ENCODE measurements at places on chromosomes 12 and 14.

DNA sequence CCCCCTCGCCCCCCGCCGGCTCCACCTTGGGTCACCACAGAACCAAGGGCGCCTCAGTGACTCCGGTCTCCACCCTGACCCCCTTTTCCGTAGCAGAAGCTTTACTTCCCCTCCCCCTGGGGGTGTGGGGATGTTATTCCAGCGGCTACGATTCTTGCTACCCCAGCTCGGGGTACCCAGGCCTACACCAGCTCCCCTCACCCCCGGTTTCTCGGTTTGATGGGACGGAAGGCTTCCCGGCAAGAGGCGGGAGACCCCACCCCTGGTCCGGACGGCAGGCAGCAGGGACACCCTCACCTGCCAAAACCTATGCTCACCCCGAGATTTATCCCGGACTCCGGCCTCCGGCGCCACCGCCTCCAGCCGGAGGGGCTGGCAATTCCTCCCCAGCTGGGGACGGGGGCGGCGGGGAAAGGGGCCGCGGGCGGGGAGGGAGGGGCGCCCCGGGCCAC is 619 bp downstream of the RAB15 start:
- DNase-seq, result no peak

- no peak for DNase-seq
These were observed 2.4 kb downstream of the CRIP2 start for GRCh38 chr14:105476831-105477659.

DNA sequence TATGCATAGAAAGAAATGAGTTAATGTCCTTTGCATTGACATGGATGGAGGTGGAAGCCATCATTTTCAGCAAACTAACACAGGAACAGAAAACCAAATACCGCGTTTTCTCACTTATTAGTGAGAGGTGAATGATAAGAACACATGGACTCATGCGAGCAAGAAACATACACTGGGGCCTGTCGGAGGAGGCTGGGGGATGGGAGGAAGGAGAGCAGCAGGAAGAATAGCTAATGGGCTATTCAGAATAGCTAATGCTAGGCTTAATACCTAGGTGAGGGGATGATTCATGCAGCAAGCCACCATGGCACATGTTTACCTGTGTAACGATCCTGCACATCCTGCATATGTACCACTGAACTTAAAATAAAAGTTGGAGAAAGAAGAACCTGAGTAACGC is 29.1 kb upstream of the SYT1 start:
- no peak for DNase-seq

- DNase-seq, result no peak
These were observed 14.1 kb upstream of the SERPINA6 start for GRCh38 chr14:94337274-94337673.

- no peak for DNase-seq
These were observed 27.4 kb upstream of the CCND2 start for GRCh38 chr12:4246116-4246515.

GRCh38 chr14:54981698-54982097 is 45.2 kb downstream of the WDHD1 start:
- DNase-seq, result no peak

DNA sequence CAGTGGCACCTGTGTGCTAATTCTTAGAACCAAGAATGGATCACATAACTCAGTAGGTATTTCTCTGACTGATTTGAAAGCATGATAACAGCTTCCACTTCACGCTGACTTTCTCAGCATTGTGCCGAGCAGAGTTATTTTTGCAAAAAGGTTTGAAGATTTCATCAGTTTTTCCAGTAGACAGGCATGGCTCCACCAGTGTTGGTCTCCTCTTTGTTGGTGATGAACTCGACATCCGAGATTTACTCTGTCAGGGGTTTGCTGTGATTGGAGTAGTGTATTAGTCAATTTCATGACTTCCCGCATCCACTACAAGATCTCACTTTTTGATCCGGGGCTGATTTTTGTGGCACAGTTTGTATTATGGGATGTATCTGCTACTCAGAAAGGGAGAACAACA is 85.3 kb downstream of the PRKCH start:
- DNase-seq, result no peak

DNA sequence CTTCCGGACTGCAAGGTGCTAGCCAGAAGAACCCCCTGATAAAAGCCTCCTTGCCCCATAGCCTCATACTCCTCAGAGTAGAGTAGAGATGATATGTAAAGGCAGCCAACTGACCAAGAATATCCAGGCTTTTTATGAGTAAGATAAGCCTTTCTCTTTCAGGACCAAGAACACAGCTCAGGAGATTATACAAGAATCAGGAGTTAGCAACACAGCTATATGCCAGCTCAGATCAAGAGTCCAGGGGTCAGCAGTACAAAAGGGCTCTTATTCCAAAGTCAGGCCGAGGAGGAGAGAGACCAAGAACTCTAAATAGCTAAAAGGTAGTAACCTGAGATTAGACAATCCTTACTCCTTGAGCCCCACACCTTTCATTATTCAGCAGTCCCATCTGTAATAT is 135.3 kb downstream of the BTG1 start:
- no peak for DNase-seq

DNA sequence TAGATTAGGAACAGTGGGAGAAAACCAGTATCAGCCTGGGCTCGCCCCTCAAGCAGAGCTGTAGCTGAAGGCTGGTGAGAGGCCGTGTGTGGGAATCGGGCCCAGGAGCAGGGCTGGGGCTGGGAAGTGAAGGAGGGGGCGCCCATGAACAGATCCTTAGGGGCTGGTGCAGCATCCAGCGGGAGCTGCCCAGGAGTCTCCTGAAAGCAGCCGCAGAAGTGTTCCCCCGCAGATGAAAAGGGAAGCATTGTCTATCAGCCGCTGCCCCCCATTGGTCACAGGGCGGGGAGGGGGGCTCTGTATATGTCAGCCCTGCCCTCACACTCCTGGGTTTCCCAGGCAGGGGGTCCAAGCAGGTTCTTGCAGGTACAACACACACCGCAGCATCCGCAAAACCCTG is 15.6 kb upstream of the RFLNA start:
- no peak for DNase-seq

DNA sequence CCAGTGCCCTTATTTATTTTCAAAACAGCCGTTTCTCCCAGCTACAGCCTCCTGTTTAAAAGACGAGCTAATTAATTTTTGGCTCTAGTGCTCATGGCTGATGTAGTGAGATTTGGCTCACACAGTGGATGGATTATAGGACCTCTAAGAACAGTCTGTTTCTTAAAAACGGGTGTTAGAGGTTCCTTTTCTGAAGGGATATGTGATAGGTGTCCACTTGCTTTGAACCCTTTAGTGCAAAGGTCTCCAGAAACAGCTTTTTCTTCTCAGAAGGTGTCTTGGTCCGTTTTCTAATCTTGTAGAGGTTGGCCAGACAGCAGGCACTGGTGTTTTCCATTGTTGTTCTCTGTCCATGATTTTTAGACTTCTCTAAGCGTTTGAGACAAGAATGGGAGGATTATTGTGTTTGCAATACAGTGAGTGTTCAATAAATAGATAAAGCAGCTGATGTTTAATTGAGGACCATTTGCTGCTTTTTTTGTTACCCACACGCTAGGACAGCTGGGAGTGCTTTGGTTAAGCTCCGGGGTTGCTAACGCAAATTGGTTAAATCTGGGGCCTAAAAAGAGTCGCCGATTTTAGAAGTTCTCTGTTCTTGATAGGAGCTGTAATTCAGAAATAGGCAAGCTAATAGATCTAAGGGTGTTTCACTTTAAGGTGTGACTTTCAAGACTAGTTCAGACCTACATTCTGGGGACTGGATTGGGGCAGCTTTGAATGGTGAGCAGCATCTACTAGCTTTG is 1.0 kb downstream of the BORCS5 start:
- no peak for DNase-seq

GRCh38 chr12:121595520-121595919 is 14.7 kb upstream of the KDM2B start:
- no peak for DNase-seq

GRCh38 chr14:99562856-99563748 is 40.9 kb downstream of the CCDC85C start:
- DNase-seq, result no peak

DNA sequence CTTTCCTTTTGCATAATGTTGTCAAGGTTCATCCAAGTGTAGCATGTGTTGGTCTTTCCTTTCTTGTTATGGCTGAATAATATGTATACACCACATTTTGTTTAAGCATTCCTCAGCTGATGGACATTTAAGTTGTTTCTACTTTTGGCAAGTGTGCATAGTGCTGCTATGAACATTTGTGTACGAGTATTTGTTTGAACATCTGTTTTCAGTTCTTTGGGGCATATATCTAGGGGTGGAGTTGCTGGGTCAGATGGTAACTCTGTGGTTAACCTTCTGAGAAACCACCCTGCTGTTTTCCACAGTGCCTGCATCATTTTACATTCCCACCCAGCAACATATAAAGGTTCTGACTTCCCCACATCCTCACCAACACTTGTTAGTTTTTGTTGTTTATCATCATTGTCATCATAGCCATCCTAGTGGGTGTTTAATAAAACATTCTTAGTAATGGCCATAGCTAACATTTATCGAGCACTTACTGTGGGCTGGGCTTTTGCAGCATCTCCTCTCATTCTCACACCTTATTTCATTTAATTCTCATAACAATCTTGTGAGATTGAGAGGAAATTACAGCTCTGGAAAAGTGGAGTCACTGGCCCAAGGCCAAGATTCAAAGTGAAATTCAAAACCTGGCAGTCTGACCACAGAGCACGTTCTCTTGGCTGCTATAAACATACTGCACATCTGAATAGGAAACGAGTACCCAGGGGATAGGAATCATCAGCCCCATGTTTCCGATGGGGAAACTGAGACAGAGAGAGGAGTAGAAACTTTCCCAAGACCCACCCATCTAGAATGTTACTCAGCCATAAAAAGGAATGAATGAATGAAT is 193.6 kb downstream of the KSR2 start:
- DNase-seq, result no peak

- DNase-seq, result peak; percentile 1
These were observed 153.8 kb downstream of the MED13L start for GRCh38 chr12:116123451-116124258.

GRCh38 chr12:38995249-38995648 is 89.9 kb upstream of the CPNE8 start:
- no peak for DNase-seq

GRCh38 chr12:25254271-25254880 is 3.6 kb upstream of the KRAS start:
- DNase-seq, result no peak

- no peak for DNase-seq
These were observed 57.8 kb upstream of the NAP1L1 start for GRCh38 chr12:76142305-76142704.

GRCh38 chr12:118052324-118053070 is 8.5 kb downstream of the WSB2 start:
- DNase-seq, result no peak

DNA sequence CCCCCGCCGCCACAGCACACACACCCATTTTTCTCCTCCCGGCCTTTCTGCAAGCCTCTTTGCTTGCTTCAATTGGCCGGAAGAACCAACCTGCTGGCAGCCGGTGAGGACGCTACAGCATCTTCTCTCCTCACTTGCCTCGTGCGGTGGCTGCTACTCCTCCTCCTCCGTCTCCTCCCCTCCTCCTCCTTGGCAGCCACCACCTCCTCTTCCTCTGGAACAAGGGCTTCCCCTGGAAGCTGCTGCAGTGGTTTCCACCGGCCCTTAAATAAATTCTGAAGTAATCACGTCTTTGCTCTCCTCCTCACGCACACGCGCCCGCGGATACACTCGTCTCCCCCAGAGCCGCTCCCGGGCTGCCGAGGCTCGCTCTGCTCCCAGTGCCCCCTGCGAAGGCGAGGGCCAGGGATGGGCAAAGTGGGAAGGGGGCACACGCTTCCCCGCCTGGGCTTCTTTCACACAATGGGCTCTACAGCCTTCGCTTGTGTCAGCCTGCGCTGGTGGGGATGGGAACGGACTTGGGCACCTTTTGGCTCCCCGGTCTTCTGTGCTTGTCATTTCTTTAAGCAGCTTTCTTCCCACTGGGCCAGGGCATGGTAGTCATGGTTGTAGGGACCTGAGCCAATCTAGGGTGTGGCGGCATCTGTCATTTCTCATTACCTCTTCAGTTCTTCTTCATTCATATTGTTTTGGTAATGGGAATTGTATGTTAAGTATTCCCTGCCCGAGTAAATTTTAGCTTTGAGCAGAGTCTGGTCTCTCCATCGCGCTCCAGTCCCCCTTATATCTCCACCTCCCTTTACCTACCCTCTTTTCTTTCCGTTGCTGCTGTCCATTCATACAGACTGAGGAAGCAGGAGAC is at the start of gene PPFIA2:
TSS of gene PPFIA2 (minus strand) at position 161 of the 862 bp plus-strand sequence.
- no peak for DNase-seq

DNA sequence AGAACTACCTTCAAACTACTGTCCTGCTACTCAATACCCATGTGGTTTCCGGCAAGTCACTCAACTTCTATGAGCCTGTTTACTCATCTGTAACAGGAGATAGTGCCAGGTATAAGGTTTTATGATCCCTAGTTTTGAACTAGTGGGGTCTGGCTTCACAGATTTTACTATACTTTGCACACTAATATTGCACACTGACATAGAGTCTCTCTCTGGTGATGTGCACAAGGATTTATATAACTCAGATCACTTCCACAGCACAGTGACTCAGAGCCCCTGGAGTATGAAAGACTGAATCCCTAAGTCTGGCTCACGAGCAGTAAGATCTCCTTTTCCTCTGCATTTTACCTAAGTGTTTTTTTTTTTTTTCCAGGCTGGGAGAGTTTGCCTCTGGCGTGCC is 69.7 kb upstream of the SLC38A2 start:
- DNase-seq, result no peak

DNA sequence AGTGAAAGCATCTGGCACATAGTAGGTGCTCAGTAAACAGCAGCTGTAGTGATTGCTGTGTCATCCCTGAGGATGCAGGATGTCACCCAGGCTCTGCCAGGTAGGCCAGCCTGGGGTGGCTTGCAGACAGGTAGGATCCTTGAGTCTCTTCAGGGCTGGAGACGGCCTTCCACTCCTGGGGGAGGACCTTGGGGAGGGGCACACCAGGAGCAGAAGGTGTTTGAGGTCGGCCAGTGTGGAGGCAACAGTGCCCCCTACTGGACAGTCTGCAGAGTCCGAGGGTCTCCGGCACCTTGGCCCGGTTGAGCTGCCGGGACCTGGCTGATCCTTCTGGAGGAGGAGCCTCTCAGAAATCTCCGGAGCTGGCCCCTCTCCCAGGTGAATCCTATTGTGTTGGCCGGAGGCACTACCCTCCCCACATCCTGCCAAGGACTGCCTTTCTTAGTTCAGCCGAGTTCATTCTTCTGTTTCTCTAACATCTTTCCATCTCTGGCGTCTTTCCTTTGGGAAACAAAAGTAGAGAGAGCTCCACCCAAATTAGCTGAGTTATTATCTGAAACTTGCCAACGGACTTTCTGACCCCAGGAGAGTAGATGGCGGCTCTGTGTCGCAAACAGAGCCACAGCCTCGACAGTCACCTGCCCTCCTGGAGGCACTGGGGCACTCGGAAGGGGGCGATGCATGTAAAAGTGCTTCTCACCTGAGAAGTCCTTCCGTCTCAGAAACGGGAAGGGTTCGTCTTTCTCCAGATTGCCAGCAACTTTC is 41.8 kb upstream of the CLMN start:
- peak; percentile 37 for DNase-seq

- no peak for DNase-seq
These were observed 7.2 kb downstream of the SLC38A1 start for GRCh38 chr12:46261646-46262045.

GRCh38 chr14:97943619-97944018 is 1146.4 kb downstream of the VRK1 start:
- DNase-seq, result no peak

- no peak for DNase-seq
These were observed 138.0 kb downstream of the ZNF664 start for GRCh38 chr12:124111006-124111405.
